Naive thymus-derived CD8-positive, alpha-beta T cell (primary cell): ENCODE measurements at places on chromosomes 12 and 14. TPM values are rescaled to one million over a fixed set of nuclear protein-coding genes. Genes with fewer than 3 reads are reported as not detected.

GRCh38 chr12:78430551-78430950 lies 434.0 kb upstream of the SYT1 start:
- H3K4me1 ChIP-seq, result no peaks in the 10 kb centered on the region
- no peaks in the 10 kb centered on the region for H3K27me3 ChIP-seq
- no peaks in the 10 kb centered on the region for H3K36me3 ChIP-seq
- no peak overlapping the region for H3K4me3 ChIP-seq
- no peak for DNase-seq
- H3K27ac ChIP-seq, result no peak overlapping the region

DNA sequence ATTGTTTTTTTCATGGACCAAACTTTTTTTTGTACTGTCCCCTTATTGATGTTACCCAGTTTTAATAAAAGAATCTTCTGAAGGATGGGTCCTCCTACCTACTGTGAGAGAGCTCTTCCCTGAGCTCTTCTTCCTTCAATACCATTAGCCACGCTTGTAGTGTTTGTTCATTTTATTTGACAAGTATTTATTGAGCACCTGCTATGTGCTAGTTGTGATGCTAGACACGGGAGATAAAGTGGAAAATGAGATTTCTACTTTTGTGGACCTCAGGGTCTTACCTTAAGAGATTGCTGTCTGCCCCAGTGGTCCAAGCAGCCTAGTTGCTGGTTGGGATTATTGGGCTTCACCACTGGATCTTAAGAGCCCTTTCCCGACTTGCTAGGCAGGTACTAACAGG lies 3.2 kb upstream of the GPD1 start:
- H3K27ac ChIP-seq, result no peak overlapping the region
- H3K36me3 ChIP-seq, result peaks cover 9% of the 10 kb centered on the region
- DNase-seq, result no peak
- no peaks in the 10 kb centered on the region for H3K4me1 ChIP-seq
- peaks cover 2% of the 10 kb centered on the region for H3K27me3 ChIP-seq
- H3K4me3 ChIP-seq, result no peak overlapping the region

DNA sequence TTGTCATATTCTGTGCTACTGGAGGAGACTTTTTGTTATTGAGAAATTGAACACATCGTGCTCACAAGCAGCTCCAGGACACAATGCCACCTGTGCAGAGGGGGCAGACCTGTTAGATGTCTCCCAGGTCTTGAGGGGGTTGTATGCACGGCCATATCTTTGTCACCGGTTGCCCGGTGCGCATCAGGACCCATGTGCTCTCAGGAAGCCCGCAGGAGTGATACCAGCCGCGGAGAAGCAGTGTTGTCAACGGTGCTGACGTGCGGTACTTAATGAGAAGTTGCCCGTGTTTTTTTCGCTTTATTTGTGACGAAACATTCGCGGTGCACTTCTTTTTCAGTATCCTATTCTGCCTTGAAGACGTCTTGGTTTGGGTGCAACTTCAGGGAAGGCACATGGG lies 128.2 kb upstream of the RTL1 start:
- H3K4me3 ChIP-seq, result no peak overlapping the region
- DNase-seq, result no peak
- H3K4me1 ChIP-seq, result no peaks in the 10 kb centered on the region
- no peaks in the 10 kb centered on the region for H3K27me3 ChIP-seq

The TMEM30B gene
- 3.5 TPM for total RNA-seq

DNA sequence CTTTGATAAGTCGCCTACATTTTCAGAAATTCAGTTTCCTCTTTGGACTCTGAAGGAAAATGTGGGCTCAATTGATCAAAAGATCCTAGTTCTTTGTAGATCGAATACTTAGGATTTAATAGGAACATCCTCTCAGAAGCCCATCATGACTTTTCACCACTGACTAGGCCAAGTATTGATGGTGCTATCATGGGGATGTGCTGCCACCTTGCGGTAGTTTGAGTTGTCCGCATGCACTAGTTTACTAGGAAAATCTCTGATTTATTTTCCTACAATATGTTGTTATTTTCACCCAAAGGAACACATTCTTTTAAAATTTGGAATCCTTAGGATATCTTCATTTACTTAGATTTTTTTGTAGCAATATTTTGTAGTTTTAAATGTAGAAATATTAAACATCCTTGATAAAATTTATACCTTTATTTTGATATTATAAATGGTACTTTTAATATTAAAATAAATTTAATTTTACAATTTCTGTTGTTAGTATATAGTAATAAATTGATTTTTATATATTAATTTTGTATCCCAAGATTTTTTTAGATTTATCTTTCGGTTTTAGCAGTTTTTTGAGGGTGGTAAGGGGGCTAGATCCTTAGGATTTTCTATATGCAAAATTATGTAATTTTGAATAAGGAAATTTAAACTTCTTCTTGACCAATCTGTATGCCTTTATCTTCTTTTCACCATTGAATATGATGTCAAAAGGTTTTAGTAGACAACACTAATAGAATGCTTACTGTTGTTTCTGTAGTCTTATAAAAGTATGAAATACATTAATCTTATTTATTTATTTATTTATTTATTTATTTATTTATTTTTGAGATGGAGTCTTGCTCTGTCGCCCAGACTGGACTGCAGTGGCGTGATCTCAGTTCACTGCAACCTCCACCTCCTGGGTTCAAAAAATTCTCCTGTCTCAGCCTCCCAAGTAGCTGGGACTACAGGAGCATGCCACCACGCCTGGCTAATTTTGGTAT lies 52.9 kb upstream of the OR9K2 start:
- no peak overlapping the region for H3K4me3 ChIP-seq
- peaks cover 18% of the 10 kb centered on the region for H3K27me3 ChIP-seq
- H3K36me3 ChIP-seq, result no peaks in the 10 kb centered on the region
- H3K4me1 ChIP-seq, result peaks cover 11% of the 10 kb centered on the region
- no peak overlapping the region for H3K27ac ChIP-seq
